ENCODE measurements at places on chromosomes 4 and X.
A peak's percentile ranks its signal among the peaks of the same experiment; 100 is the strongest.

GRCh38 chr4:165096776-165097175 lies 15.9 kb downstream of the TMEM192 start:
- peak; percentile 35 for DNase-seq

DNA sequence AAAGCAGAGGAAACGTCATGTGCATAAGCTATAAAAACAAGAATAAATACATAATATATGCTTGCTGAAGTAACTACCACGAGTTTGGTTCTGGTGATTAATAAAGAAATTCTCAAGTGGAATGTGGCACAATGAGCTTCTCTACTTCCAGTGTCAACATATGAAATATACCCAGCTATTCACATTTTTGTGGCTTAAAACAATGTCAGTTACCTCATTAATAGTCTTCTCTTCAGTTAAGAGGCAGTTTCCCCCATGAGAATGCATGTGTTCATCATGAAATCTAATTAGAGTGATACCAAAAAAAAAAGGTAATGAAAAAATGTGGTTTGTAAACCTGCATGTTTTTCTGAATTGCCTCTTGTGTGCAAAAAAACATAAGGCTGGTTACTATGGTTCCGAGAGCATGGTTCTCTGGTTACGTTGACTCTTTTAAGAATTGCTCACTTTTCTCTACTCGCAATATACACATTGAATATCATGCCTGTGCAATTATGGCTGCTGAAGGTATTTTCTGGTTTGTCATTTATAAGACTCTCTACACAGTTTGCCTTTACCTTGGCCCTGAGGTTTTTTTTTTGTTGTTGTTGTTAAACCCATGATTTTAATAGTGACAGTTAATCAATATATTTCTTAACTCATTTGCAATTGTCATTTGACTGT lies 108.2 kb downstream of the PCDH7 start:
- peak; percentile 27 for DNase-seq

DNA sequence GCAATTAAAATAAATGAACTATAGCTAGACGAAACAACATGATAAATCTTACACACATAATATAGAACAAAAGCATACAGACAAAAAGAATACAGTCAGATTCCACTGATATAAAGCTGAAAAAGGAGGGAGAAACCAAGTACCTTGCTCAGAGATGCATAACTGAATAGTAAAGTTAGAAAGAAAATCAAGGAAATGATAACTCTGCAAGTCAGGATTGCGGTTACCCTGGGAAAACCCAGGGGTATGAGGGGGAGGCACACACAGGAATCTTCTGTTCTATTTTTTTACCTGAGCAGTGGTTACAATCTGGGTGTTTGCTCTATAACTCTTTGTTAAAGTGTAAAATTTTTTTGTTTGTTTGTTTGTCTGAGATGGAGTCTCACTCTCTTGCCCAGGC lies 209.1 kb downstream of the CBR4 start:
- DNase-seq, result no peak

GRCh38 chr4:128550060-128550459 lies 259.4 kb upstream of the JADE1 start:
- DNase-seq, result no peak

GRCh38 chr4:6205567-6205931 lies 5.2 kb upstream of the JAKMIP1 start:
- DNase-seq, result no peak

DNA sequence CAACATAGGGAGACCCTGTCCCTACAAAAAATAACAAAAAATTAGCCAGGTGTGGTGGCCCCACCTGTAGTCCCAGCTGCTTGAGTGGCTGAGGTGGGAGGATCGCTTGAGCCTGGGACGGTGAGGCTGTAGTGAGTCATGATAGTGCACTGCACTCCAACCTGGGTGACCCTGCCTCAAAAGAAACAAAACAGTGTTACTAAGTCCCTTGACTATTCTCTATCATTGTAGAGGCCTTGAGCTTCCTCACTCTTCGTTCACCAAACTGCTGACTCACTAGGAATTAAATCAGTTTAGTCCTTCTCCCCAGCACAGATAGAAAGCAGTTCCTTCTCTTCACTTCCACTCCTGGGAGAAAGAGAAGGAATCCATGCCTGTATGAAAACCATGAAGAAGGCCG lies 14.5 kb downstream of the CDS1 start:
- DNase-seq, result no peak

DNA sequence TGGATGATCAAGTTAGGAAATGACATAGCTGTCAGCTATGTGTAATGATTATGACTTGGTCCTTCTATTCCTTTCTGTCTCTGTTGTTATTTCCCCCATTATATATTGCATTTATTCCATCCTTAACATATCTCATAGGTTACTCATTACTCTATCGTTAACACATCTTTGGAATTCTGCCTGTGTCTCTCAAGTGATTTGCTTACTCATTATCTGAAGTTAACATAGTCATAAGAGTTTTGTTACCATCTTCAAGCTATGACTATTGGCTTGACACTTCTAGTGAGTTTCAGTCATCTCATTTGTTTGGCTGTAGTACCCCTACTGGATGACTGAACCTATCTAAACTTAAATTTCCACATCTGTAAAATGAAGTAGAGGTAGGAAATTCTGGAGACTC lies 286.1 kb upstream of the PPP1R2C start:
- DNase-seq, result no peak

GRCh38 chr4:1003271-1004070 lies 8.0 kb upstream of the FGFRL1 start:
- DNase-seq, result no peak

DNA sequence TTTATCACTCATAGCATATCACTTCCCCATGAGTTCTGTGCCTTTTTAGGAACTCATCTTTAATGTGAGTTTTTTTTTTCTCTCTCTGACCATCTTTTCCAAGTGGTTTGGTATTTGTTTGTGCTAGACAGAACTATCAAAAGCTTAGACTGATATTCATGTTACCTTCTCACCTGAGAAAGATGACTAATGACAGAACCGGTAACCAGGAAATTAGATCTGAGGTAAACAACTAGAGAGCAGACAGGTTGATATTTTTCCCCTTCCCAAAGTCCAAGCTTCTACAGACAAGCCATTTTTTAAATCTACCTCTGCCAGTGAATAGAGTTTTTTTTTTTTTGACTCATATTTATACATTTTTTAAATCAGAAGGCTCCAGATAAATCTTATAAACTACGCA lies 17.0 kb upstream of the SRD5A3 start:
- no peak for DNase-seq

GRCh38 chrX:40085102-40085551 lies 12.6 kb downstream of the BCOR start:
- DNase-seq, result peak; percentile 89

DNA sequence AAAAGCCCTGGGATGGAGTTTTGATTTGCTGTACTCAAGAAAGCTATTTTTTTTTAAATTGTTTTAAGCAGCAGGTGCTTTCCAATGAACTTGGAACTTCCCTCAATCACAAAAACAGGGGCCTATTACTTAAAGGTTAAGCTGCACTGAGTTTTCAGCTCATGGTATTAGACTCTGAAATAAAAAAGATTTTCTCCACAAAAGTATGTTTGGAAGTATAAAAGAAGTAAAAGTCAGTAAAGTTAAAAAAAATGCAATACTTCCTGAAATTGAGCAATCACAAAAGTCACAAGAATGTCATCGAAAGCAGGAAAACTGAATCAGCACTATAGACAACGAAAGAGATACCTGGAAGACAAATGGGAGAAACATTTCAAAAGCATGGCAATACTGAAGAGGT lies 38.9 kb upstream of the PLAC8 start:
- no peak for DNase-seq

DNA sequence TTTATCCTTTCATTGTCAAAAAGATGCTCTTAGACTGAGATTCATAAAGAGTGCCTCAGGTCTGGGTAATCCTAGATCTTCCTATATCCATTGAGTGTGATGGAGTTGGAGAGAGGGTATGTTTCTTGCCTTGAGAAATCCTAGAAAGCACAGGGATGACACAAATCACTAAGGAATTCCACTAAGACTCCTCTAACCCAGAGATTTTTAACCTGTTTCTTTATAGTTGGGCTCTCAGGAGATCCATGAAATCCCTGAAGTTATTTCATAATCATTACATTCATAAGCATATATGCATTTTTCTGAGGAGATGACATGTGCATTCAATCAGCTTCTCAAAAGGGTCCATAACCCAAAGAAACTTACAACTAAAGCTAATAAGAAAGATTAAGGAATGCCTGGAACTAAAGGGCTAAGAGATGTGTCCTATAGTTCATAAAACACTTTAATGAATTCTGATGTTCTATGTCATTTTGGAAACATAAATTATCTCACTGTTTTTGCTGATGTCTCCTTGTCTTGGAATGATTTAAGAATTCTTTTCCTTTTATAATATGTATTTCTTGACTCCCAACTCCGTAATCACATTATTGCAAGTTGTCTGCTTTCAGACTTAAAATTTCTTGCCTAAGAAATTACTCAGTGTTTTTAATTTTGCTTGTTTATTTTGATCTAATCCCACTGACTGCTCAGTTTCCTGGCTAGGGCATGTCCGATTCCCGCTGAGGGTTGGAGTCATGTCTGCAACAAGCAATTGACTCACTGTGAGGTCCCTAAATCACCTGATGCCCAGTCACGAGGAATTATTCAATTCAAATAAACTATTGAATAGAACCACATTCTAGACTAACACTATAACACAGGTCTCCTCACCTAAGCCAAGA lies 2.8 kb upstream of the AMTN start:
- peak; percentile 32 for DNase-seq

GRCh38 chr4:89119836-89120235 lies 8.5 kb downstream of the TIGD2 start:
- DNase-seq, result peak; percentile 55

DNA sequence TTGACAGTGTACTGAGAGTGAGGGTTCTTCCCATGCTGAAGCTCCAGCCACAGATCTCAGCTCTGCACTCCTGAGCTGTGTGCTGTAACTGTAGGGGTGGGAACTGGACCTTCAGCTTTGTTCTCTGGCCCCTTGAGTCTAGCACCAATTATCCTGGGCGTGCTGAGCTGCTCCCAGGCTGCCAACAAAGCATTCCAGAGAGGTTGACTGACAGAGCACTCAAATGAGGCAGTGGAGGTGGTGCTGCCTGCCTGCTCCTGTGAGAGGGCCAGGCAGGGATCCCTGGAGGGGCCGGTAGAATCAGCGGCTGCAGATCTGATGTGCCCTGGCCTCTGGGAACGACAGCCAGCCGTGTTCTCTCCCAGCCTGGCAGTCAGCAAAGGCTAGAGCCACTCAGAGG lies 375.7 kb upstream of the AADAT start:
- no peak for DNase-seq

DNA sequence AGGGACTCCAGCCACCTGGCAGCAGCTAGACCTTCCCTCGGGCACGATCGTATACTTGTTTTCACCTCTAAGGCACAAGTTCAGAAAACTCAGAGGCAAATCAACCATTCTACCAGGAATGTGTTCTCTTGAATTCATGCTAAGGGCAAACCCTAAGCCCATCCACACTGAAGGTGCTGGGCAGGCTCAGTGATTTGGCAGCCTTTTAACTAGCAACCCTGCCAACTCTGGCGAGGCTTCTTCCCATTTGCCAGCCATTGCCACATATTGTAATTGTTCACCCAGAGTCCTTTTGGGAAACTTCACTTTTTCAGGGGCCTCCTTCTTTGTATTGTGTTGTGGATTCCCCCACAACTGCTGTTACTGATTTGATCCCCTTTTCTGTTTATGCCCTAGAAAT lies 298.6 kb upstream of the LDB2 start:
- no peak for DNase-seq

DNA sequence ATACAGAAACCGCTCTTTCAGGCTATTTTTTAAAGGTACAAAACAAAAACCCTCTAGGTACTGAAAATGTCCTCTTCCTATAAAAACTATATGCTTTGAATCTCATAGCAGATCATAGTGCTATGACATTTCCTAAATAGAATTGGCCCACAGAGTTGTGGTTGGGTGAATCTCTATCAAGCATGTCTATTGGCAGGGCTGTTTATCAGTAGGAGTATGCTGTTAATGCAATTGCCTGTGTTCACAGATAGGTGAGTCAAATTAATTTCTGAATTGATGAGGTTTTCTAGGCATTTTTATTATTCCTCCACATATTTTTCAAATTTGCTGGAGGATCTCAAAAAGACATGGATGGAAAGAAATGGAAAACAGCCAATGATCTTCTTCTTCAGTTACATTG lies 73.9 kb downstream of the QRFPR start:
- DNase-seq, result no peak

- peak; percentile 91 for DNase-seq
Measured at GRCh38 chr4:15303052-15303641, 124.7 kb upstream of the C1QTNF7 start.

GRCh38 chr4:56532239-56532638 lies 26.6 kb downstream of the ARL9 start:
- DNase-seq, result no peak

DNA sequence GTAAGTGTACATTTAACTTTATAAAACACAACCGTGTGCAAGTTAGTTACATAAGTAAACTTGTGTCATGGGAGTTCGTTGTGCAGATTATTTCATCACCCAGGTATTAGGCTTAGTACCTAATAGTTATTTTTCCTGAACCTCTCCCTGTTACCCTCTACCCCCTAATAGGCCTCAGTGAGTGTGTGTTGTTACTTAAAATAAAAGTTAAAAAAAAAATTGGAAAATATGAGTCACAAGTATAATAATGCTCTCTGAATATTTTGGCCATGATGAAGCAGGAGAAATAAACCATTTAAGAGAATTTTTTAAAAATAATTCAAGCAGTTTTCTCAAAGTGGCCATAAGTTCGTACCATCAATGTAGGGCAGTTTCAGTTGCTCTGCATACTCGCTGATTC lies 105.1 kb upstream of the GRID2 start:
- DNase-seq, result peak; percentile 45

DNA sequence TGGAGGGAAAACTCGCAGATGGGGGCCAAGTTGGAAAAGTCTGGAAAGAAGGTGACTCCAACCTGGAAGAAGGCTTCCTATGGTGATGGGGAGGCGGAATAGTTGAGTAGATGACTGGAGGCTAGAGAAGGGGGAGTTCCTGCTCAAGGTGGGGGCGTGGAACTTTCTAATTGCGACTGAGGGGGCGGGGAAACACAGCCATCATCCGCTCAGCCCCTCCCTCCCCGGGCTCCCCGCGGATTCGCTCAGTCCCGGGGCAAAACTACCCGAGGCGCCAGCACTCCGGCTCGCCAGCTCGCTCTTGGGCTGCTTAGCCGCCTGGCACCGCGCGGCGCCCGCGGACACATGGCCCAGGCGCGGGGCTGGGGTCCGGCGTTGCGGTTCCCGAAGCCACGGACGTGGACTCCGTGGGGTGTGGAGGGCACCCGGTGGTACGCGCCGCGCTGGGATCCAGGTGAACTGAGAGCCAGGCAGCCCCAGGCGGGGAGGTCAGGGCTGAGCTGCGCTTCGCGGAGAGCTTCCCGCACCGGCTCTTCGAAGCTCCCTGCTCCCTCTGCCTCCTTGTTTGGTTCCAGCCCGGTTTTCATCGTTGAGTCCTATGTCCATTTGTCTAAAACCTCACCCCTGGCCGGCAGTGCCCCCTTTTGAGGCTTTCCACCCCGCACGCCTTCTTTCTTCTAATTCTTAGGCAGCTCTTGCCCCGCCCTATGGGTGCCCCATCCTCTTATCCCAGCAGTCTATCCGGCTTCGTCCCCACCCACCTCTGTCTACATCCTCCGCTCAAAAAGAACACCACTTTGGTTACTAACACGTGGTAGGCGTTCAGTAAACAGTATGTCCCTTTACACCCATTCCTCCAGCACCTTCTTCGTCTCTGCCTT lies 38.9 kb downstream of the STARD8 start:
- peak; percentile 67 for DNase-seq
